ENCODE measurements at places on chromosomes 16 and 17.

- DNase-seq: no peak
Measured at GRCh38 chr16:10252155-10252554, 69.9 kb upstream of the GRIN2A start.

- DNase-seq: no peak
Measured at GRCh38 chr17:61366715-61367413, 32.8 kb upstream of the TBX2 start.

- no peak for DNase-seq
Measured at GRCh38 chr16:87076331-87076949, 240.8 kb downstream of the C16orf95 start.

DNA sequence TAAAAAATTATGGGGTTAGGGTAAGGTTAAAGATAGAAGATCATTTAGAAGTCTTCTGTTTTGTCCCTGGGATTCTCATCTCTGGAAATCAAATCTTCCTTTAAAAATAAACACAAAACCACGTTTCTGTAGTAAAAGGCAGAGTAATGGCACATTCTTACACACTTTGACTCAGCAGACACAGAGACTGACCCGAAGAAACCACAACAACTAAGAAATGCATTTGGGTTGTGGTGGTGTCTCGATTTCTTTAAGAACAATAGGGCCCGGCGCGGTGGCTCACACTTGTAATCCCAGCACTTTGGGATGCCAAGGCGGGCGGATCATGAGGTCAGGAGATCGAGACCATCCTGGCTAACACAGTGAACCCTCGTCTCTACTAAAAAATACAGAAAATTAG, 54.9 kb upstream of the MYH10 start:
- DNase-seq: no peak

DNA sequence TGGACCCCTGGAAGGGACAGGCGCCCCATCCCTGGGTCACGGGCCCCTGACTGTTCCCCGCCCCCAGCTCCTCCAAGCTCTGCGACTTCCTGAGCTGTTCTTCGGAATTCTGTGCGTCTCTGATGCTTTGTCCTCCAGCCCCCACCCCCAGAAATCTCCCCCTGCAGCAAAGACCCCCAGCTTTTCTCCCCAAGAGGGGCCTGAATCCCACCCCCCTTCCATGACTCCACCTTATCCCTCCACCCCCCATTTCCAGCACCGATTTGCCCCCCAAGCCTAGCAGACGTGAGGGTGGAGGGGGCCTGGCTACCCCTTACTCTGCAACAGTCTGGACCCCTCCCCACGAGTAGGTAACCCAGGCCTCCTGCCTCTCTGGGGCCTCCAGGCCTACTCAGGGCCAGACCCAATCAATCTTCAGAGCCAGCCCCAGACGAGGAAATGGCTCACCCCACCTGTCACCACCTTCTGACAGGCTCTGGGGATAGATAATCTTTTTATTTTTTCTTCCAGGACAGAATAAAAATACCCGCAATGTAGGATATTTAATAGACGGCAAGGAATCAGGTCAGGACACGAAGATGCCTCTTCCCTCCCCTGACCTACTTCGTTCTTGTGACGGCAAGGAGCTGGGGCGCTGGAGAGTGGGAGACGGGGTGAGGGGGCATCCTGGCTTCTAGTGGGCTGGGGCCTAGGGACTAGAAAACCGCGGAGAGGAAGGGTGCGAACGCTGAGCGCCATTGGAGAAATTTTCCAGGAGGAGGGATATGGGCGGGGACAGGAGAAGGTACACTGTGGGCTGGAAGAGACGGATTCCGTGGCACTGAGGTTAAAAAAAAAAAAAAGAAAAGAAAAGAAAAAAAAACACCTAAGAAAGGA, 744 bp upstream of the PLXDC1 start:
- no peak for DNase-seq

DNA sequence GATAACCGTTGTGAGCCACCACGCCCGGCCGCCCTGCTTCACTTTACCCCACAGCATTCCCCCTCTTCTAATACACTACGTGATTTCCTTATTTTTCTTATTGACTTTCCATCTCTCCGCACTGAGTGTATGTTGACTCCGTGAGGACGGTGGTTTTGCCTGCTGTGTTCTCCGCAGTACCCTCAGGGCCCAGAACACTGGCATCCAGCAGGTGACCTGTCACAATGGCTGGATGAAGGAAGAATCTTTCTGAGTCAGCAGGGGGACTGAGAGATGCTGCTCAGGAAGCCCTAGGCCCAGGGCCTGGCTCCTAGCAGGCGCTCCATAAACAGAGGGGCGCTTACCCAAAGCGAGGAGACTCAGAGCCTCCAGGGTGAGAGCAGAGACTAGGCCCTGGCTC, 79.5 kb downstream of the RTN4RL1 start:
- DNase-seq: no peak

All from NCI-H1436 treated with DMSO at 0.1 percent for 48 hours (cell line).